T-helper 2 cell (primary cell): ENCODE measurements at places on chromosomes 6 and 20.
A peak's percentile ranks its signal among the peaks of the same experiment; 100 is the strongest.

GRCh38 chr6:75608956-75609533, 7.4 kb downstream of the SENP6 start:
- DNase-seq = no peak

- DNase-seq = no peak
Measured at GRCh38 chr6:140561701-140562100, 1187.3 kb upstream of the CITED2 start.

DNA sequence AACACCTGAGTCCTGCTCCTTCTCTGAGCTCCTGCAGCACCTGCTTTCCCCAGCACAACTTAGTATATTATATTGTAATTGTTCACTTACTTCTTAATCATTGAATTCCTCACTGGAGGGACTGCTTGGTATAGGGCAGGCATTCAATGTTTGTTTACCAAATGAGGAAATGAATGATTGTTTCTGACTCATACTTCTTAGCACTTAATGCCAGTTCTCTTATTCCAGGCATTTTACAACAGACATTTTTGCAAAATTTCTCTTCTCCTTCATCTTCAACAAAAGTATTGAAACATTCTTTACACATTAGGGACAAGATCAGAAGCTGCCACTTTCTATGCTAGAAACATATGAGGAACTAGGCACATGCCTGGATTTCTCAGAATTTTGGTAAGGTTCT, 119.4 kb downstream of the TBX18 start:
- DNase-seq = no peak

DNA sequence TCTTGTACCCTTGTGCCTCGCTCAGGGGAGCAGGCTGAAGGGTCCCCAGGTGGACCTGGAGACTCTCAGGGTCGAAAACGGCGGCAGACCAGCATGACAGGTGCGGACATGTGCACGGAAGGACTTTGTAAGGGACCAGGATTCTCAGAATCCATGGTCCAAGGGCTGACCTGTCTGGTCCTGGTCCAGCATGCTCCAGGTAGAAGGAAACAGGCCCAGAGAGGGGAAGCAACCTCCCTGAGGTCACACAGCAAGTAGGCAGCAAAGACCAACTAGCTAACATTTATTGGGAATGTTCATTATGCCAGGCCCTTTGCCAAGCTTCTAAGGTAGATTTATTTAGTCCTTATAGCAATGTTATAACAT, 5.9 kb downstream of the CDKN1A start:
- DNase-seq = no peak

GRCh38 chr20:58612121-58612691, 38.9 kb upstream of the STX16 start:
- no peak for DNase-seq

GRCh38 chr6:113859349-113860180, 2.4 kb downstream of the MARCKS start:
- DNase-seq = no peak

- no peak for DNase-seq
Measured at GRCh38 chr6:50135968-50136367, 86.2 kb upstream of the DEFB112 start.

GRCh38 chr6:118335325-118335816, 212.7 kb upstream of the PLN start:
- DNase-seq = no peak

- no peak for DNase-seq
Measured at GRCh38 chr6:138722425-138723371, 50.9 kb upstream of the CCDC28A start.

DNA sequence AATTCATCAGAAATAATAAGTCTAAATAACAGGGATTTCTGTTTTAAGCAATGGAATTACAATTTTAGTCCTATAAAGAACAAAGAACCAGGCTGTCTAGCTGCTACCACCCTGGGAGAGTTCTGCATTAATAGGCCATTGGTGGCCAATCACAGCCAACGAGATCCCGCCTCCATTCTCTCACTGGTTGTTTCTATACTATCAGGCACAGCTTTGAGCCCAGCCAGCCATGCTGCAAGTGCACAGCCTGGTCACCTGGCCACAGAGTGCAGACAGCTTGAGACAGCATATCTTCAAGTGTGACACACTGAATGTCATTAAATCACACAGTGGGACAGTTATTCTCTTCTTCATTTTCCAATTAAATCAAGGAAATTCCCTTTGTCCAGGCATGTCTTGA, 16.1 kb upstream of the RAB22A start:
- no peak for DNase-seq

DNA sequence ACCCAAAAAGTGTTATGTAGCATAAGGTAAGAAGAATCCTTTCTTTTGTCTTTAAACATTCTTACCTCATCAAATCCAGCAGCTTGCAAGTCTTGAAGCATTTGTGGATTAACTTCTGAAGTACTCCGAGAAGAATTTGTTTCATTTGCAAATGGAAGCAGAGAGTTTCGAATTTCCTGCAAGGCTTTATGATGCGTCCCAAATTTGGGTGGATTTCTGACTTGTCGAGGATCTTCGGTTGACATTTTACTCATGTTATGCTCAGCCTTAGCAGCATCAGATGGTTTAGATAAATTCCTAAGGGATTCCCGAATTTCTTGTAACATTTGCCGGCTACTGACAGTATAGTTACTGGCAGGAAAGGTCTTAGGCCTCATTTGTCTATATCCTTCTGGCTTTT, 16.2 kb downstream of the LATS1 start:
- no peak for DNase-seq

- peak; percentile 77 for DNase-seq
Measured at GRCh38 chr6:52176550-52176949, 9.6 kb upstream of the IL17A start.

DNA sequence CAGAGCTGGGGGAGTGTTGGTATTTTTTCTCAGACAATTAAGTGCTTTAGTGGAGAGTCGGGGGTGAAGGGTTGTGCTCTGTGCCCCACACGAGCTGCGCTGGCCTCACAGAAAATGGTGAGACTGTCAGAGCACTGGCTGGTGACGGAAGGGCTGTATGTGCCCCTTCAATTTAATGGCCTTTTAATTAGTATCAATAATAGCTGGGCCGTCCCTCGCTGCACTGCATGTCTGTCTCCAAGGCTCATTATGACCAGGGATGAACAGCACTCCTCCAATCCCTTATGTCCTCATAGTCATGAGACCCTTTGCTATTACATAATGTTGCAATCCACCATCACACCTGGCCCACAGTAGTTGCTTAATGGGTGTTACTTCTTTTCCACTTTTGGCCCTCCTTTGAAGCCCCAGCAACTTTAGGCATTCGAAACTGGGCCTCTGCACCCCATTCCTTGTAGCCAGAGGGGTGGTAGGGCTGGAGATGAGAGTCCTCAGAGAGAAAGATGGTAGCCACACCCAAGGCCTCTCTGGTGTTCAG, 9.5 kb upstream of the RALY start:
- DNase-seq = no peak

DNA sequence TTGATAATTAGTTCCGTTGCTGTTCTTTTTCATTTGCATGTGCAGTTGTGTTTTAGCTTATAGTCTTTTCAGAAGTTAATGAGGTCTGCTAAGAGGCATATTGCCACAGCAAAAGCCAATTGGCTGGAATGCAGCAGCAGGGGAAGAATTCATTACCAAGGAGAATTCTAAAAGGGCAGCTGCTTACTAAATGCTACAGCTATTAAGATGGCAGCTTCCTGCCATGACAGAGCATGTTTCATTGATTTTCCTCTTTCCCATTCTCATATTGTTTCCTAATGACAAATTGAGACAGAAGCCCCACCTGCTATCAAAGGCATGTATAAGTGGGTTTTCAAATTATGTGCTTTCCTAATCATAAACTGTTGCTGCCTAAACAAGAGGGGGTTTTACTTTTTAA, 66.6 kb downstream of the CLVS2 start:
- no peak for DNase-seq

GRCh38 chr6:37130704-37131103, 39.2 kb upstream of the PIM1 start:
- no peak for DNase-seq

DNA sequence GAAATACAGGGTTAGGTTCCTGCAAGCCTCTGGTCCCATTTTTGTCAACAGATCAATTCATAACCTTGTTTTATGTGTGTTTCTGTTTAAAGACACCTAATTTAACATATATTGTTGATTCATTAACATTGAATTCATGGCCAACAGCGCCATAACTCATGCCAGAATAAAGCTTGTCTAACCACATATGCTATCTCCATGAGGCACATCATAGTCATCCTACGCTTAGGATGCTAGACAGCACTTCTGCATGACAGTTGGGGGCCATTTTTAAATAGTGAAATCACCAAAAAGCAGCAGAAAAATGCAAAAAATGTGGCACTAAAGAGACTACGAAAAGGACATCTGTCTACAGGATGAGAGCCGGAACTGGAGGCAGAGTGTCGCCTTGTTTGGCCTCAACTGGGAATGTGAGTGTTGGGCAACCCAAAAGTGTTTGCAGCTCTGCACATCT, 37.9 kb downstream of the TRAM2 start:
- no peak for DNase-seq

DNA sequence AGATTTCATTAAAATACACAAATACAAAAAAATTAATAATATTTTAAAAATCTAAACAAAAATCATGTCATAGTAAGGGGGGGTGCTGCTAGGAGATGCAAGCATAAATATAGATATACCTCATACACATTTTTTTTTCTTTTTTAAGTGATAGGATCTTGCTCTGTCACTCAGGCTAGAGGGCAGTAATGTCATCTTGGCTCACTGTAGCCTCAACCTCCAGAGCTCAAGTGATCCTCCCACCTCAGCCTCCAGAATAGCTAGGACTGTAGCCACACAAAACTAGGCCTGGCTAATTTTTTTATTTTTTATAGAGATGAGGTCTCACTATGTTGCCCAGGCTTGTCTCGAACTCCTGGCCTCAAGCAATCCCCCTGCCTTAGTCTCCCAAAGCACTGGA, 90.8 kb downstream of the HACE1 start:
- DNase-seq = no peak

DNA sequence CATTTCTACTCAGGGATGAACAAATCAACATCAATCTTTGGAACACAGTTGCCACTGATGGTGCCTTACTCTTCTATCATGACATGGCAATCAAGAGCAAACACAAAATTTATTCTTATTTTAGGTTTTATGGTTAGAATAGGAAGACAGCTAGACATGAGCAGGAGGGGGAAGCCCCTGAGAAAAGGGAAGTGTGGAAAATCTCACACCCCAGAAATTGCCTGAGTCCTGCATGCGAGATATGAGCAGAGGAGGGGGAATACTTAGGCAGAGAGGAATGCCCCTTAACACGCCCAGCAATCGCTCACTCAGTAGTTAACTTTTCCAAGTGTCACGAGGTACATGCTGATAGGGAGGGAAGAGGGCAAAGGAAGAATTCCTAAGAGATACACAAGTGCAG, 79.3 kb downstream of the PLG start:
- DNase-seq = no peak

DNA sequence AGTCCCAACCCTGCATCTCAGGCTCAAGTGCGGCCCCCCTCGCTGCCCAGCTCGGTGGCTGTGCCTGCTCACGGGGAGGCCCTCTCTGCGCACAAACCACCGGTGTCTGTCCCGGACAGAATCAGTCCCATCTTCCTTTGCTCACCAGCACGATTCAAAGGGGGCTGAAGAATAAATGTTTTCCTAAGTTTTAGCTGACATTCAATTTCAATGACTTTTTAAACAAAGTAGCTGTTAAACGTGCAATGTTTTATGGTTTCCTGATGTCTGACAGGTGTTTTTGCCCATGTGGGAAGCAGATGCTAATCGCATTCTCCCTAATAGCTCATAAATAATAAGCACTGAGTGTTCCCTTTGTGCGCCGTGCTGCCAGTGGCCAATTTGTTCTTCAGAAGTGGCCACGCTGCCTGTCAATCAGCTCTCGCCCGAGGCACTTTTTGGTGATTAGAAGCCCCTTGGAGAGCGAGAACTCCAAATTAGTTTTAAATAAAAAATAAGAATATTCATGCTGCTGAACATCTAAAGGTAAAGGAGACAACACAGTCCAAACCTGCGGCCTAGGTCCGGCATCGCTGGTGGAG, 26.3 kb downstream of the BHLHE23 start:
- DNase-seq = no peak

DNA sequence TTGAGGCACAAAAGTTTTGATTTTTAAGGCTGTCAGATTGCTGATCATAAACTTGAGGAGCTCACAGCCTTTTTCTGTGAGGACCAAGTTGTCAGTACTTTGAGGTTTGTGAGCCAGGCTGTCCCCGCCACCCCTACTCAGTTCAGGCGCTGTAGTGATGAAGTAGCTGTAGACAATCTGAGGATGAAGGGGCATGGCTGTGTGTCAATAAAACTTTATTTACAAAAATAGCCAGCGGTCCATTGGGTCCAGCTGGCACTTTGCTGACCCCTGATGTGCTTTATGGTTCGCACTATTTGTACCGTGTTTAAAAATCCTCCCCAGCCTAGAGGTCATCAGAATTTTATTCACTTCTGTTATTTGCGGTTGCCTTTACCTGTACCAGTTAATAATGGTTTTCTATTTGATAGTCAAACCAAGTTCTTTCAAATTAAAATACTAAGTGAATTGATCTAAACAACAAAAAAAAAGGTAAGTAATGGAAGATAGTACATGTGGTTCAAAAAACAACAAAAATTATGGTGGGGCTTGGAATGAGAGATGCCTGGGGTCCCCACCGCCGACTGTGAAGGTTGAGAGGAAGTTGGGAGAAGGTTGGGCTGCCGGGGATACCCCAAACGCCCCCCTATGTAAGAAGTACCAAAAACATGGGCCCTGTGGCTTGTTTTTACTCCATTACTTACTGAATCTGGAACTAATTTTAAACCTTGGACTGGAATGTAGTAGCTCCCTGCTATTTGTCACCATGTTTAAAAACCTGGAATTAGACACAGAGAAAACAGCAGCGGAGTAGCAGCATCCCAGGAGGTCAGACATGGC, 123.6 kb downstream of the SYCP2 start:
- DNase-seq = no peak

DNA sequence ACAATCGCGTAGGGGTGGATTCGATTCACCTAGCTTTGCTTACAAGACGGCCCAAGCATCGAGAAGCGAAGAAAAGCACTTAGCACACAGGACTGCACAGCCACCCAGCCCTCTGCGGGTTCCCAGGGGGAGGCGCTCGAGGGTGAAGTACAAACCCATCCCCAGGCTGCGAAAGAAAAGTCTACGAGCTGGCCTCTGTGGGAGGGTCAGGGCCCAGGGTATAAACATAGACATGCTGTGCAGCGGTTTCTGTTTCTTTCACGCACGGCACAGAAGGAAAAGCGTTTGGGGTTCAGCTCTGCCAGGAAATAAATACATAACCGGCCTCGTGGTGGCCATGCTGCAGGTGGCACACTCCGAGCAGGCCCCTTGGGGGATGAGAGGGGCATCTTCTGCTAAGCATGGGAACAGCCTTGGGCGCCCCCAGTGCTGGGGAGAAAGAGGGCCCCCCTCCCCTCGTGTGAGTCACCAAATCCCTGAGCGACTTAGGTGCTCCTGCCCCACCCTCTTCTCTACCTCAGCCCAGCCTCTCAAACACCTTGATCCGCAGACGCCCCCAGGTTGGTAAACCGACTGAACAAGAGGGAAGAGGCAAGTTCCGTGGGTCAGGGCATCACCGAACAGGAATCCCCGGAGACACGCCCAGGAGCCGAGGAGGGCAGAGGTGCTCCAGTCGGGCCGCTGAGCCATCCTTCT, 91.6 kb upstream of the RIPOR2 start:
- peak; percentile 68 for DNase-seq

GRCh38 chr6:132354517-132355167, 46.6 kb downstream of the MOXD1 start:
- peak; percentile 54 for DNase-seq

GRCh38 chr6:6284221-6284966, 36.1 kb downstream of the F13A1 start:
- DNase-seq = no peak

GRCh38 chr6:142975365-142975764, 30.4 kb upstream of the HIVEP2 start:
- DNase-seq = no peak
